Skeletal muscle cell (primary cell): ENCODE measurements at places on chromosomes 1 and 21.
A peak's percentile ranks its signal among the peaks of the same experiment; 100 is the strongest.

DNA sequence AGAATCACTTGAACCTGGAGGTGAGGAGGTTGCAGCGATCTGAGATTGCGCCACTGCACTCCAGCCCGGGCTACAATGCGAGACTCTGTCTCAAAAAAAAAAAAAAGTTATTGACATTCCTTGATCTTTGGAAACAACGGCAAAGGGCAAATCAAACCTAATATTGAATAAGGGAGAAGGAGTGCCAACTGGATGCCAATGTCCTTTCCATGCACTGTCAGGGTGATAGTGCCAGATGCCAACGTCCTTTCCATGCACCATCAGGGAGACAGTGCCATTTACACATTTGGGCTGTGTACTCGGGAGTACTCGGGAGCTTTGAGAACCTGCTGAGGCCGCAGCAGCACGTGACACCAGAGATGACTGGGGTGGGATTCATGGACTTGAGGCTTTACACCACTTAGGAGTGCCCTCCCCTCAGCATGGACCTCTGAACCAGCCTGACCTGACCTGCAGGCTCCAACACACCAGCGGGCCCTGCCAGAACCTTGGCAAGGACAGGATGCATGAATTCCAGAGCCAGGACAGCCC is 34.5 kb upstream of the SOD1 start:
- no peak for DNase-seq

- no peak for DNase-seq
These were observed 18.8 kb upstream of the PKP1 start for GRCh38 chr1:201264554-201264953.

GRCh38 chr1:39992234-39992633 is 37.3 kb downstream of the MFSD2A start:
- DNase-seq, result no peak

DNA sequence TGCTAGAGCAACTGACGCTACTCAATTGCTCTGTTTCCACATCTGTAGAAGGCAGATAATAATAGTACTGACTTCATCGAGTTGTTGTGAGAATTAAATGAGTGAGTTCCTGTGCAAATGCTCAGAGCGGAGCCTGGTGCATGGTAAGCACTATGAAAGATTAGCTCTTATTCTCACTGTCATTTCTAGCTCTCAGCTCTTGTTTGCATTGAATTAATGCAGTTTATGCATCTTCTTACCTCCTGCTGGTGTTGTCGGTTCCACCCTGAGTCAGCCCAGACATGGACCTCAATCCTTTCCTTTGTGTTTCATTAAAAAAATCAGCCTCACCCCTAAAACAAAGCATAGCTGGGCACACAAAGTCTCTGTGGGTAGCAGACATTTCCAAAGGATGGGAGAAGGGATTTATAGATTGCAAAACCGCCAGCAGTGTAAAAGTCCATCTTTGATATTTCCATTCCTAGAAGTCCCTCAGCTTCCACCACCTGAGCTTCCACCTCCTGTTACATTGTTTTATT is 254.4 kb upstream of the CSF3R start:
- no peak for DNase-seq

DNA sequence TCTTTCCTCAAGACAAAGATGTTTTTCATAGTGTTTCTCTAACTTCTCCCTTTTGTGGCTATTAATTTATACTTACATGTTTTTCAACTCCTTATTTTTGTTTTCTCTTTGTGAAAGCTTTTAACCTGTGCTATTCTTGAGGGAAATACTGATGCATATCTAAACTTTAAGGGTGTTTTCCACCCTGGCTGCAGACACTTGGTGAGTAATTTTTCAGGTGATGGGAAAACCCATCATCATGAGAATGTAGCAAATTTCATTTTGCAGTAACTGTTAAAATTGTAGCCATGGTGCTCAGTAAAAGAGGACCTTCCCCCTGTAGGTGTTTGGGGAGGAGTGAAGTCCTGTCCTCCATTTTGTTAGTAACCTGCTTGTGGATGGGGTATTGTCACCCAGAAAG is 124.2 kb downstream of the LIPI start:
- DNase-seq, result no peak

- DNase-seq, result peak; percentile 73
These were observed 7.1 kb downstream of the MYBPHL start for GRCh38 chr1:109299558-109300343.

DNA sequence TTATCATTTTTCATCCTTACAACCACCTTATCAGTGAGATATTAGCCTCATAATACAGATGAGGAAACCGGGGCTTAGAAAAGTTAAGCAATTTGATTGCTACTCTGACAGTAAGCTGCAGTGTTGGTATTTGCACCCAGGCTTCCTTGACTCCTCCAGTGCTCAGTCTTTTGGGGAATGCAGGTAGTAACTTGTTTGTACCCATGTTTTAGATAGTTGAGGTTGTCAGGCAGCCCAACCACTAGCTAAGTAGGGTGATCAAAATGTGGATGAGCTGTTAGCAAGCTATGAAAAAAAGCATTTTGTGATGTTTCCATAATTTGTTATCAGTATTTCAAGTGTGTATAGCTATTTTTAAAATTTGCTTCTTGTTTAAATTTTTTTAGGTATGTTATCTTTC is 80.8 kb downstream of the SASS6 start:
- DNase-seq, result no peak

GRCh38 chr1:192749349-192749748 is 59.5 kb upstream of the RGS2 start:
- no peak for DNase-seq

DNA sequence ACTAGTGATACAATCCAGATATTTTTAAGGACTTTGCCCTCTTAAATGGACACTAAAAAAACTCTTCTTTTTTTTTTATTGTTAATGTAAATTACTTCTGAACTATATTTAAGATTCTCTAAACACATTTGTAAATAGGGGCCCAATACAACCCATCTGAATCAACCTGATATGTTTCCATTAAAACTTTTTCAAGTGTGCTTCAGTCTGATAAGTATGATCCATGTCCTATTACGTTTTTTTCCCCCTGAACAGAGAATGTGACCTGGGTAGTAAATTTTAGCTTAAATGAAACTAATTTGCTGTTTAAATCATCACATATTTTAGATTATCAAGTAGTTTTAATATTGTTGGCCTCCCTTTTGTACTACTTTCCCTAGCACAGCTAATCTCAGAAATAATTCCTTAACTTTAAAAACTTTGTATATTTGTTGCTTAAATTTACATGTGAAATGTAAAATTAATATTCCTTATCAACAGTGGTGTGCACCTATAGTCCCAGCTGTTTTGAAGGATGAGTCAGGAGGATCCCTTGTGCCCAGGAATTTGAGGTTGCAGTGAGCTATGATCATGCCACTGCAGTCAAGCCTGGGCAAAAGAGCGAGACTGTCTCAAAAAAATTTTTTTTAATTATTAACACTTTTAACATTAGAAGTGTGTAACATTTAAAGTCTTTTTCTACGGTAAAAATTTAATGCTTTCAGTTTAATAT is 3.0 kb upstream of the PKN2 start:
- no peak for DNase-seq

GRCh38 chr1:37481289-37482003 is 7.1 kb downstream of the ZC3H12A start:
- no peak for DNase-seq

DNA sequence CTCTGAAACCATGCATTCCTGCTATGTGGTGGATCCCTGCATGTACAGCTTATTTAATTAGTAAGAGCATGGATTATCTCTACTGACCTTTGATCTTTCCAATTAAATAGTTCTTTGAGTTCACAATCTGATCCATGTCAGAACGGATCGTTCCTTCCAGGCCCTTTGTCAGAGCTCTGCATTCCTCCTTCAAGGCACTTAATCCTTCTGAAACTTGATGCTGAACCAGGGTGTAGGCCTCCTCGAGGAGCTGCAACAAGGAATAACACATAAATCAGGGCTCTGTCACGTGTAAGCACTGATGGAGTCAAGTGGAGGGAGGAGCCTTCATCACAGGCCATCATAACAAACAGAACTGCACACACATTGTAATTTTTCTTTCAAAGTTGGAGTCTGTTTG is 68.4 kb upstream of the EDEM3 start:
- DNase-seq, result no peak

DNA sequence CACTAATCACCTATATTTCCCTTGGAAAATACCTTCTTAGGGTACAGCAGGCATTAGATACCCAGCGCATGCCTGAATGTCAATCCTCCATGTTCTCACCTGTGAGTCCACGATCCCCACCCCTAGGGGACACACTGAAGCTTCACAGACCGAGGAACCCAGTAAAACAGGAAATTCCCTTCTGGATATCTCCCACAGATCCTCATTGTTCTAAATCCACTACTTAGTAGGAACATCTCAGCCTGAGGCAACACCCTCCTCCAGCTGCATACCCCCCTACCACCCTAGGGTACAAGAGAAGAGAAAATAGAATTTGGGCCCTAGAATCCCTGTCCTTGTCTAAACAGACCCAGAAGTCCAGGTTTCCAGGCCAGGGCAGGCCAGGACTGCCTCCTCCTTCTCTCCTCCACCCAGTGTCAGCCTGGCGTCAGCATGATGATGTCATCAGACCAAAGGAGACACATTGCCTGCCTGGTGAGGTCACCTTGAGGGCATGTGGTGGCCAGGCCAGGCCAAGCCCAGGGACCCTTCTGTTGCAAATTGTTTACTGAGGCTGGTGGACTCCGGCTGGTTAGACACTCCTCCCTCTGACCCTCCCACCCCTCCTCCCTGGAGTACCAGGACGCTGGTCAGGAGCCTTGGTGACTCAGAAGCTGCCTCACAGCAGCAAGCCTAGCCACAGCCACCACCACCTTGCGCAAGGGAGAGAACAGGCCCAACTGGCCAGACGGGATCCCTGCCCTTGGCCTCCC is 6.2 kb downstream of the NECTIN4 start:
- DNase-seq, result peak; percentile 61
